ENCODE measurements at places on chromosomes 6 and 20.

GRCh38 chr6:140540743-140541142, 1166.3 kb upstream of the CITED2 start:
- DNase-seq = no peak

DNA sequence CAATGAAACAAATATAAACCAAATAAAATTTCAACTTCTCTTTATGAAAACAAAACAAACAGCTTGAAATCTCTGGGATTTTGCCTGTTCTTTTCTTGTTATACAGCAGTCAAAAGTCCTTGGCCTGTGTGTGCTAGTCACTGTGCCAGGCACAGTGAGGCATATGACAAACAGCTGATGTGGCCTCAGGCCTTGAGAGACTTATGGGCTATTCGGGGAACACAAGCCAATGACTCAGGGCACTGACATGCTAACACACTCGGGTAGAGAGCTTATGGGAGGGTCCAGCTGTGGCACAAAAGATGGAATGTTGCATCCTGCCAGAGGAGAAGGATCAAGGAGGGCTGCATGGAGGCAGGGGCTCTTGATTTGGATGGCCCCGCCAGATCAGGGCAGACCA, 95.4 kb upstream of the NKX2-2 start:
- no peak for DNase-seq

GRCh38 chr6:11845664-11846577, 67.3 kb upstream of the ADTRP start:
- no peak for DNase-seq

GRCh38 chr6:154830771-154831170, 97.6 kb downstream of the SCAF8 start:
- no peak for DNase-seq

DNA sequence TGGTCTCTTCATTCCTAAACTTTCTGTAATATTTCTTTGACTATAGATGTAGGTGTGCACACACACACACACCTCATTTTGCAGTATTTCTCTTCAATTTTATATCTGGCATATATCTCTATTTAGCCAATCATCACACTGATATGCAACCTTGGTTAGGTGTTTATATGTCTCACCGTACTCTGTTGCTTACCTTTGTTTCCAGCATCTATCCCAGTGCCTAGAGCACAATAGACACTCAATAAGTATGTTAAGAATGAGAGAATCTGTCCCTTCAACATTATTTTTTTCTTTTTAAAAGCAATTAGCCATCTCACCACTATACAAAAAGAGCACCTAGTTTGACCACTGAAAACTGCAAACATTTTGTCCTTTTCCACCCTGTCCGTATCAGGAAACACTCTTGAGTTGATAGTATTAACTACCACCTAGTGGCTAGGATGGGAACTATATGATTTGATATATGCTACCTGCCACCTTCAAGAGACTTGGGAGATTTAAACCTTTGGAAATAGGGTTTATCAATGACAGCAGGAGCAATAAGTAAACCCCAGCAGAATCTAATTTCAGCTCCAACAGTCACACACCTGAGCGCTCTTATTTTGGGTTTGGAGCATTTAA, 48.7 kb upstream of the RSPO3 start:
- DNase-seq = no peak

DNA sequence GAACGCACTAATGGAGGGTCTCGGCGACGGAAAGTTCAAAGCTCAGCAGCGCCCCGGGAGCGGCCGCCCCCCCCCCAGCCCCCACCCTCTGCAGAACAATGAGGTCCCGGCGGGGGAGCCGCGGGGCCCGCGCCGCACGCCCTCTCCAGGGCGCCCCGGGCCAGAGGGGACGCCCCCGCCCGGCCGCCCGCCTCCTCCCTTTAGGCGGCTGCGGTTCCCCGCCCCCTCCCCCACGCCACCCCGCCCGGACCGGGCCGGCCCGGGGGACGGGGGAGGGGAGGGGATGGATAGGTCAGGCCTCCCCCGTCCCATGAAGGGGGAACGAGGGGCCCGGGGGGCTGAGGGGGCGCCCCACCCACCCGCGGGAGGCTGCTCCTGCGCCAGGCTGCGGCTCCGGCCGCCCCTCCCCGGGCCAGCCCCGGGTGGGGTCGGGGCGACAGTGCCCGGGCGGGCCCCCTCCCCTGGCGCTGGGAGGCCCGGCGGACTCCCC, 1.5 kb downstream of the NOL4L start:
- DNase-seq = peak; percentile 48

DNA sequence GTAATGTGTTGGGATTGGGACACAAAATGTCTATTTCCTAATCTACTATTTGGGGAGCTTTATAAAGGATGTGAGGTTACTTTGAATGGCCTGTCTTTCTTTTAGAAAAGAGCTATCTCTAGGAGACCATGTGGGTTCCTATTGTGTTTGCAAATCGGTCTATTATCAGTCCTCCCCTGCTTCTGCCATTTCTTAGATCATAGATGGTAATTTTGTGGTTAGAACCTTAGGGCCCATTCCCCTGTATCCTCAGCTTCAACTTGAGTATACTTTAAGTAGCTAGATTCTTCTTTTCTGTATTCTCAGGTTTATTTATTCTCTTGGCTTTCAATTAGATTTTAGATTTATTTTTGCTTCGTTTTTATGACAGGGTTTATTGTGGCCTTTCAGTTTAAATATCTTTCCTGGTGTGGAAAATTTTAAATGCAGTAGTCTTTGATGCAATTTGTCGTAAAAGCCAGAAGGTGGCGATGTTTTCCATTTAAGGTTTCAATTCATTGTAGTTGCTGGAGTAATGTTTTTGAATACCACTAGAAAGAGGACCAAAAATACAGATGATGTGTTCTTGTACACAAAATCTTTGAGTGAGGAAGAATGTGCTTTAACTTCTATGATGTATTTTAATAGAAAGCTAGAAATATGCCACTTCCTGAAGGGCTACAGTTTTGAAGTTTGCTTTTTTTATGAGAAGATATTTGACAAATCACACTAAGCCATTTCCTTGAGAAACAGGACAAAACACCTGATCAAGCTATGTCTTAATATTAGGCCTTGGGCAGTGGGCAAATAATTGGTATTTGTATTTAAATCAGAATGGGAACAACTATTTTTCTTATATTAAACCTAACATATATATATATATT, 20.3 kb downstream of the TBPL1 start:
- DNase-seq = no peak

- no peak for DNase-seq
These were observed 36.4 kb upstream of the SLC17A4 start for GRCh38 chr6:25717866-25718740.

DNA sequence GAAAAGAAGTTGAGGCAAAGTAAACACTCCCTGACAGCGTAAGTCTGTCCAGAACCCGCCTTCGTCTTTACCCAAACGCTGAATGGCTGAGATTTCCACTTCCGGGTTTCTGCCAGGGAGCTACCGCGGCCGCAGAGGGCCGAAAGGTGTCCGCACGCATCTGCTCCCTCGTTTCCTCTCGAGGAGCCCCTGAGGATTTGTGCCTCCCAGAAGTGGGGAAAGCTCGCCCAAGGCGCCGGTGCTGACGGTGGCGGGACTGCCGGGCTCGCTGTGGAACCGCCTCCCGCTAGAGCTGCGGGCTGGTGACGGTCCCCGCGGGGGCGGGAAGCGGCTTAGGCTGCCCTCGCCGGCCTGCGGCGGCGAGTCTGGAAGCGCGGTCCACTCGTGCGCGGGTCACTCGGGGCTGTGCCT, 1760.2 kb upstream of the DEFB115 start:
- DNase-seq = peak; percentile 3

DNA sequence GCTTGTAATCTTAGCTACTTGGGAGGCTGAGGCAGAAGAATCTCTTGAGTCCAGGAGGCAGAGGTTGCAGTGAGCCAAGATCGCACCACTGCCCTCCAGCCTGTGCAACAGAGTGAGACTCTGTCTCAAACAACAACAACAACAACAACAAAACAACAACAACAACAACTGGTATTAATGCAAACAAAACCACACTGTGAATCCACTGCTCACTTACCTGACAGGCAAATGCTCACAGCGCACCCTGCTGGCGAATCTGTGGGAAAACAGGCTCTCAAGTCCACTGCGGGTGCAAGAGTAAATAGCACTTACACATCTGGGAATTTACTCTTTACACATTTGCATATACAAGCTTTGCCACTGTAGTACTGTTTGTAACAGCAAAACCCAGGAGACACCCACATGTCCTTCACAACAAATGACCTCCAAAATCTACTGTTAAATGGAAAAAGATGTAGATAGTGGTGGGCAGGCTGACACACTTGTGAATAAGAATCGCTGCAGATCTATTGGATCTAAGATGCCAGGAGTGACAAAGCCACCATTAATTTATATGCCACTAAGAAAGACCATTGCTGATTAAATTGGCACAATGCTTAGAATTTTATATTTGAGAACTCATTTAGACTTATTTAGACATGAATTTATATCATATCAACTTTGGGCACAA, 29.3 kb downstream of the NSFL1C start:
- DNase-seq = peak; percentile 89

- no peak for DNase-seq
These were observed 46.3 kb upstream of the HMGN3 start for GRCh38 chr6:79280756-79281155.

DNA sequence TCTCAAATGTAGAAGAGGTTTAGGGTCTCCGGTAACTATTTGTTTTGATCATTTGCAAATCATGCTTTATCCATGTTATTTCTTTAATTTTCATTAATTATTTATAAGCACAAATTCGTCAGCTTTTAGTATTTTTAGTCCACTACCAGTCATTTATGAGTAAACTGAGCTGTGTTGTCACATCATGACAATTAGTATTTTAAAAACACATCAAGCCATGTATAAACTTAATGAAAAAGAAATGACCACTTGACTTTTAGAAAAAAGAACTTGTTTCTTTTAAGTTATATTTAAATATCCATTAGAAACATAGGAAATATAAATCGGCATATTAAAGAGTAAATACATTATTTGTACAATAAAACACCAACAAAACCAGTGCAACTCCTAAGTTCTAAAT, 2.8 kb downstream of the NKX2-4 start:
- no peak for DNase-seq

- DNase-seq = no peak
These were observed 4.0 kb downstream of the CD40 start for GRCh38 chr20:46122071-46122470.

DNA sequence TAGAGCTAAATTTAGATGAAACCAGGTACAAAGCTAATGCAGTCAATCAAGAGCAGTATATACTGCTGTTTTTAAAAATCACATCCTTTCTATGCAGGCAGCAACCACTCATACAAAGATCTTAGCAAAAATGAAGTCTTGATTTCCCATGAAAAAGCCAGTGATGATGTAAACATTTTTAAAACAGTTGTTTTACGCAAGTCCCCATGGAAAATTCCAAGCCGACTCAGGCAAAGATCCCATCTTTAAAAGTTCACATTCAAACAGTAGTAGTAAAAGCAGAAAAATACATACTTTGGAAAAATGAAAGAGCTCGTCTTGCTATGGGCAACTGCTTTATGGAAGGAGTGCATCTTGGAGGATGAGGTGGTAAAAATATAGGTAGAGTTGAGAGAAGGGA, 84.0 kb downstream of the RCAN2 start:
- DNase-seq = no peak

- DNase-seq = no peak
These were observed 8.5 kb downstream of the GRIK2 start for GRCh38 chr6:101401792-101402621.

GRCh38 chr20:62386383-62387218, at the start of gene RPS21:
RPS21 (plus strand) TSS chr20:62387103; CDS start chr20:62387339, 236 bp downstream.
- DNase-seq = peak; percentile 95

- DNase-seq = no peak
These were observed 62.8 kb downstream of the UTRN start for GRCh38 chr6:144347933-144348332.

- peak; percentile 64 for DNase-seq
These were observed 28.8 kb downstream of the PDE7B start for GRCh38 chr6:135880066-135880972.

DNA sequence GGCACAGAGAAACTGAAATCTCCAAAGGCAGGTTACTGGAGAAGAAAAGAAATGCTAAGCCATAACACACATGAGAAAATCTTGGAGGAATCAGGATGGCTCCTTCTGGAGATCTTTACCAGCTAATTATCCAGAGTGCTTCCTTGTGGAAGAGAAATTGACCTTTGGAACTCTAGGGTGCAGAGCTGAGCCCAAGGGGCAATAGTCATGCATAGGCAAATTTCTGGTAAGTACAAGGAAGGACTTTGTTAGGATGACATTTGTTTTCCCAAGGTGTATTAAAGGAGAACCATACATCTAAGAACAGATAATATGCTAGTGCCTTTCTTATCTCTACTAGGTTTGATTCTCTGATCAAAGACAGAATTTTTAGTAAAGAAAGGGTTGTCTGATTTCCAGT, 670.6 kb downstream of the DHX35 start:
- DNase-seq = no peak

- DNase-seq = no peak
These were observed 33.9 kb downstream of the ADTRP start for GRCh38 chr6:11744753-11745152.

DNA sequence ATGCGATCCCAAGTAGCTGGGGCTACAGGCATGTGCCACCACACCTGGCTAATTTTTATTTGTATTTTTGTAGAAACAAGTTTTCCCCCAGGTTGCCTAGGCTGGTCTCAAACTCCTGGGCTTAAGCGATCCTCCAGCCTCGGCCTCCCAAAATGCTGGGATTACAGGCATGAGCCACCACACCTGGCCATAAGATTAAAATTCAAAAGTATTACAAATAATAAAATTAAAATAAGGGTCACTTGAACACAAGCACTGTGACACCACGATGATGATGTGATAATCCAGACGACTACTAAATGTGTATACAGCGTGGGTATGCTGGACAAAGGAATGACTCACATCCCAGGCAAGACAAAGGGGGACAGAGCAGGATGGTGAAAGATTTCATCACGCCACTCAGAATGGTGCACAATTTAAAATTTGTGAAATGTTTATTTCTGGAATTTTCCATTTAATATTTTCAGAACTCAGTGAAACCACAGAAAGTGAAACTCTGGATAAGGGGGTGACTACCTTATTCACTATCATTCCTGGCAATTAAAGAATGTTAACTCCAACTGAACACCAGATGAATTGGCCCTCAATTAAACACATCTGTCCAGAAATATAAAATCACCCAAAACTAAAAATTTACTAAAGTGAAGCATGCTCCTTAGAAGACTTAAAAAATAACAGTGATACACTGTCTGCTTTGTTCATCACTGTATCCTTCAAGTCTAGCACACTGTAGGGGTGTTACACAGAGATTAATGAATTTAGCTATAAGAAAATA, 13.1 kb downstream of the B4GALT5 start:
- no peak for DNase-seq

DNA sequence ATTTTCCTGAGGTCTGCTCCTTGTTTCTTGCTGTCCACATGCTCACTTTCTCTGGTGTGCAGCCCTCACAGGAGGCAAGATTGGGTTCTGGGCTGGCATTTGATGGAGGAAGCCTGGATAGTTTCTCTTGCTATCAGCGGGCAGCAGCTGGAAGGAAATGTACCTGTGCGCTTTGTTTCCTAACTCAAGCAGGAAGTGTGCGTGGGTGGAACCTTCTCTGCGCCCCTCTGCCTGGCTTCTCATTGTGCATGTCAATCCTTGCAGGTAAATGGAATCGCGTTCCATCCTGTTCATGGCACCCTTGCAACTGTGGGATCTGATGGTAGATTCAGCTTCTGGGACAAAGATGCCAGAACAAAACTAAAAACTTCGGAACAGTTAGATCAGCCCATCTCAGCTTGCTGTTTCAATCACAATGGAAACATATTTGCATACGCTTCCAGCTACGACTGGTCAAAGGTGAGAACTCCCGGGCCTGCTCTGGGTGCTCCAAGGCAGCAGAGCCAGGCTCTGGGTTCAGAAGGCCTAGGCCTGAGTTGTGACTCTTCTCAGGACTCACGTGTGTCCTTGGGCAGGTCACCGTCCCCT, 16.8 kb upstream of the RBM38 start:
- peak; percentile 27 for DNase-seq

GRCh38 chr6:25165800-25166199, 113.4 kb upstream of the CARMIL1 start:
- no peak for DNase-seq
